Activated gamma-delta T cell (primary cell): ENCODE measurements at places on chromosomes 1 and 21.

GRCh38 chr1:222057162-222057561, 315.3 kb upstream of the DUSP10 start:
- DNase-seq = no peak

DNA sequence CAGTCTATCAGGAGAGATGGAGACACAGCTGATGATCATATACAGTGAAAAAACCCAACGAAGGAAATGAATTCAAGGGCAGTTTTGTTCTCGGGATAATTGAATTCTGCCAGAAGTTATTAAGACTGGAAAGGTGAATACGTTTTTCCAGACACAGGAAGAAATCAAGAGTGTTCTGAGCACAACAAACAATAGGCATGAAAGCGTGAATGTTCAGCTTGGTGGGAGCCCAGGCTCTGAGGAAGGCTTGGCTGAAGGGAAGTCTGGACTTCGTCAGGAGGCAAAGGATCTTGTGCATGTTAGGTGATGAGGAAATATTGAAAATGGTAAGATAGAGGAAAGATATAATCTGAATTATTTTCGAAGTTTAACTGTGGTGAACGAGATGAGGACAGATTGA, 50.4 kb downstream of the CYYR1 start:
- DNase-seq = no peak

DNA sequence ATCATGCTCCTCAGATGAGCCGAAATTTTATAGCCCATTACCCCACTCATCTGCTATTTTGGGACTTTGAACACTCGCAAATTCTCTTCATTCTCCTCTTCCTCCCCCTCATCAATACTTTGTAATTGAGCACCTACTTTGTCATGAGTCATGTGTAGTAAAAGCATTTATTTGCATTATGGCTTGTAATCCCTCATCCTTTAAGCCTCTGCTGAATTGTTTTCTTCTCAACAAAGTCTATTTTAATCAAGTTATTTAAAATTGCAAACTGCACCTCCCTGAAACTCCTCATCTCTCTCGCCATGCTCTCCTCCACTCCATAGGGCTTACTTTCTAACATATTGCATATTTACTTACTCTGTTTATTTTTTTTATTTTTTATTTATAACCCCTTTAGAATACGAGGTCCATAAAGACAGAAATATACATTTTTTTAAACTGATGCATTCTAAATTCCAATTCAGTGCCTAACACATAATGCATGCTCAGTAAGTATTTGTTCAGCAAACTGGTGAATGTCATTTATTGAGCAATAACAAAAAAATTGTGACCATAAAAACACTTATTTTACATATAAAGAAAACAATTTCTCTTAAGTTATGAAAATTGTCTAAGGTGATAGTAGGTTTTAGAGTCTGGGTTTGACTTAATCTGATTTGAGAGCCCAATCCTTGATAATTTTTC, 161.7 kb downstream of the FASLG start:
- DNase-seq = no peak

- DNase-seq = no peak
Observed at GRCh38 chr1:1915911-1916840, 1.1 kb downstream of the CALML6 start.

DNA sequence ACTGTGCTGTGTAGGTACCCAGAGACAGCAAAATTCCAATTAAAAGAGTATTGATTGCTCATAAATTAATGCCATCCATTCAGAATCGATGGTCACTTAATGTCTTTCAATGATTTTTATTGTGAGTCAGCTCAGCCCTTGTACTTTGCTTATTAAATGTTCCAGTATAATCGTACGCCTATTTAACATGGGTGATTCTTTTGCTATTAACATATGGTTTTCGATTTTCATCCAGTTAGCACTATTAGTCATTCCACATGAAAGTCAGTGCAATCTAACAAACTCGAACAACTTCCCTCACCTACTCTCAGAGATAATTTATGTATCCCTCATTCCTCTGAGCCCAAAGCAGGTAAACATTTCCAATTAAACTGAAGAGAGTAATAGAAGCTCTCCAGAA, 109.6 kb upstream of the APP start:
- no peak for DNase-seq
